ENCODE measurements at places on chromosomes 5 and 9.

GRCh38 chr9:136289651-136290507, 14.0 kb downstream of the CCDC187 start:
- no peak for DNase-seq

DNA sequence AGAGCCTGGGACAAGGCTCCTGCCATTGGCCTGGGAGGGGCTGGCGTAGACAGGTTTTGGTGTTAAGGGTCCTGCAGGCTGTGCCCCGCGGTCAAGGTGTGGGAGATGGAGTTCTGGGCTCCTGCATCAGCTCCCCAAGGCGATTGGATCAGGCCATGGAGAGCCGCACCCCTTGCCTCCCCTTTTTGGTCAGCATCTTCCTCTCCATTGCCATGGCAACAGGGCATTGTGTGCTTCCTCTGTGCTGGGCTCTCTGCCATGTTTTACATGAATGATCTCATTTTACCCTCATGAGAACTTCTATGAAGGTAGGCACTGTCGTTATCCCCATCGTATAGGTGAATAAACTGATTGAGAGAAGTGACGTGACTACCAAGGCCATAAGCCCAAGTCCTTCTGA, 344.3 kb upstream of the CLINT1 start:
- no peak for DNase-seq

GRCh38 chr9:23938908-23939307, 112.9 kb upstream of the ELAVL2 start:
- no peak for DNase-seq

DNA sequence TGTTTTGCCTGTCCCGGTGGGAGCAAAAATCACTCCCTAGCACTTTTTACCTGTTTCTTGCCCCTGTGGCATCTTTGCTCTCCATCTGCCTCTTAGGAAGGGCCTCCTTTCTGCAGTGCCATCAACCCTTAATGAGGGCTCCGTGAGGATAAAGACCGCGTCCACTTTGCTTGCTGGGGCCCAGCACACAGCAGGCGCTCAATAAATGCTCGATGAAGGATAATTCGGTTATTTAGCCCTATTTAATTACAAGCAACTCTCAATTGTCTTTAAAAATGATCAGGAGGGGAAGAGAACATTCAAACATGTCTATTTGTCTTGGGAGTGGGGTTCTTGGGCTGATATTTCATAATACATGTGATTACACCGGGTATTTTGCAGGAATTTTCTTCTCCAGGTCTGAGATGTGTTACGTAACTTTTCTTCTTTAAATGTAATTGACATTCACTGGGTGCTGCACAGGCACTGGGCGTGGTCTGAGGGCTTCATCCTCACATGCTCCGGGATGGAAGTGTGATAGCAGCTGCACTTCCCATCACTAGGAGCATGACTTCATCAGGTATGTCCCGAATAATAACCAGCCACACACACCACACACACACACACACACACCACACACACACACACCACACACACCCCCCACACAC, 19.8 kb upstream of the NTNG2 start:
- DNase-seq, result no peak

DNA sequence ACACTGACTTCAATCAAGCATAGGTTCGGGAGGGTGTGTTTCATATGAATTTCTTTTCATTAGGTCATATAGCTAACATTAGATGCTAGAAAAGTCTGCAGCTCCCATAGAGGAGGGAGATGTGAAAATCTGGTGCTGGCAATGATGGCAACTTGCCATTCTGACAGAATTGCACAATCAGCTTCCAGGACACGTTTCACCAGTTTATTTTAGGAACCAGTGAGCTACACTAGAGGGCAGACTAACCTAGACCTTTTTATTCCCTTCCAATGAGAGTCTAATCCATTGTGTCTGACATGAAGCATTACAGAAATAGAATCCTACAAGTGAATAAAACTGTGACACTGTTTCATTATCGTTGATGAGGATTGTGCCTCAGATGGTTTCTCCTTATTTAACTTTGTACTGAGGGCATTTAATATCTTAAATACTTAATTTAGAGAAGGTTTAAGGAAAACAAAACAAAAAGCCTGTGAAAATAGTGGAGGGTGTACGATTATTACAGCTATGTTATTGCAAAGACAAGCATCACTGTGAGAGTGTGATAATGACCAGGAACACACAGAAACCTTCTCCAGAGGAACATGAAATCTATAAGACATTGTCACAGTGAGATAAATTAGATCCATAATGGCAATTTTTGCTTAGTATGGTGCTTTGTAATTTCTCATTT, 363.3 kb upstream of the RPS23 start:
- DNase-seq, result no peak

DNA sequence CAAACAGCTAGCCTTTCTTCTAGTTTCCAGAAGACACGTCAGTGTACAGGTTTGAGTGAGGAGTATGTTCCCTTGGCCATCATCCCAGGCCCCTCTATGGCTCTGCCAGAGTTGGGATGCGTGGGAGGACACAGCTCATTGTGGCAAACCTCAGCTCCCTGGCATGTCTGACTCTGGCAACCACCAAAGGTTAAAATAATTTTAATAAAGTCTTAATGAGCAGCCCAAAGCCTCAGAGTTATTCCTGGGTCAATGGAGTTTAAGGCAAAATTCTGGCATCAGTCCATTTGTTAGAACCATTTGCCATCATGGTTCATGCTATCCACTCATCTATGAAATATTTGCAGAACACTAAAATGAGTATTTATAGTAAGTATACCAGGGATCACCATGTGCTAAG, 79.8 kb upstream of the PAPPA start:
- DNase-seq, result no peak

GRCh38 chr5:17089001-17089400, 128.4 kb upstream of the BASP1 start:
- DNase-seq, result no peak

DNA sequence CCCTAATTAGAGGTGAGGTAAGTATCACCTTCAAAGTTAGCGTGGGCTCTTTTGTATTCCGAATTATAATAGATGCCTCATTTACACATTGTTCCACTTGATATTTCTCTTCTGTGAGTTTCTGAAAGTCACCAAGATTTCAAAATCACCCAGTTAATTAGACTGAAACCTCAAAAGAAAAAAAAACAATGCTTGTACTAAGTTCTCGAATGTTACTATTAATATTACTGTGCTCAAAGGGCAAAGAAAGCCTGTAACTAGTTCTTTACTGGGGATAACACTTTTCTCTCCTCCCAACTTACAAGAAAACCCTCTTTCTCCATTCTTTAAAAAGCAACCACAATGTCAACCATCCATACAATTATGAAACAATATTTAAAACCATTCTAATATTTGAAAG, 98.5 kb downstream of the STRBP start:
- no peak for DNase-seq

DNA sequence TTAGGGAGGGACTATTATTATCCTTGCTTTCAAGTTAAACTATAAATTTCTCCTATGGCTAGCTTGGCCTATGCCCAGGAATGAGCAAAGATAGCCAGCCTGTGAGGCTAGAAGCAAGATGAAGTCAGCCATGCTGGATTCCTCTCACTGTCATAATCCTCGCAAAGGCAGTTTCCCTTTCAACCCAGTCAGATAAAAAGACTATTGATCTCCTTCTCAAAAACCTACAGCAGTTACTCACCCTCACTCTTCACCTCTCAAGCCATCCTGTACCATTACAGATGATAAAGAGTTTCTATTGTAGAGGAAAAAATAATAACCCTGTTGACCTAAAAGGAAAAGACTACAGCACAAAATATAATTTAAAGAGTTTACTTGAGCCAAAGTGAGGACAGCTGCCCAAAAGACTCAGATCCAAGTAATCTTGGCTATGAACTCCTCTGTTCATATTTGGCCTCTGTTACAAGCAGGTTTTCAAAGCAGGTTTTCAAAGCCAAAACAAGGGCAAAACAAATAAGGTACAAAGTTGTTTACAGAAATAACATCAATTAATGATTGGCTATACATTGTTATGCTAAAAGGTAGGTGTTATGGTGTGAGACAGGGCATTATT, 41.7 kb downstream of the KCNV2 start:
- DNase-seq, result no peak

Data from stimulated activated CD8-positive, alpha-beta memory T cell treated with anti-CD3 and anti-CD28 coated beads, Interleukin-7, amount 100 ng/mL, for 4 hours (primary cell).